Activated CD8-positive, alpha-beta T cell treated with anti-CD3 and anti-CD28 coated beads for 36 hours (primary cell): ENCODE measurements at places on chromosomes 3 and 15.

DNA sequence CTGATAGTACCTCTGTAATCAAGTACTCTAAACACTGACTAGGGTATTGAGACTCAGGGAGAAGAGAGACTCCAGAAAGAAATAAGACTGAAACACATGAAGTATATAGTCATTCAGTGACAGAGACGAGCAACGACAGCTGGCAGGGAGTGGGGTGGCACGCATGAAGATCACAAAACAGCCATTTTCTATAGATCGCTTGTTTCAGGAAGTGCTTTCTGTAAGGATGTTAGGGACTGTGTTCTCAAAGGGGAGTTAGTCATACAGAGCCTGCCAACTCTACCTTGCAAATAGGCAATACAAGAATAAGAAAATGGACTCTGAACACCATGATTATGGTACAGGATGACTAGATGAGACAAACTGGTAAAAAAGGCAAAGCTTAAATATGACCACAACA, 139.5 kb downstream of the TBL1XR1 start:
- peak; percentile 79 for DNase-seq

- DNase-seq, result no peak
Measured at GRCh38 chr15:81449836-81450474, 75.9 kb upstream of the TMC3 start.

GRCh38 chr3:140597792-140598191, 80.1 kb upstream of the TRIM42 start:
- no peak for DNase-seq

GRCh38 chr15:31235311-31236183, 91.1 kb upstream of the KLF13 start:
- no peak for DNase-seq

GRCh38 chr3:176075046-176075445, 1122.2 kb downstream of the TBL1XR1 start:
- DNase-seq, result no peak
